ENCODE measurements at places on chromosomes 3 and 15.

DNA sequence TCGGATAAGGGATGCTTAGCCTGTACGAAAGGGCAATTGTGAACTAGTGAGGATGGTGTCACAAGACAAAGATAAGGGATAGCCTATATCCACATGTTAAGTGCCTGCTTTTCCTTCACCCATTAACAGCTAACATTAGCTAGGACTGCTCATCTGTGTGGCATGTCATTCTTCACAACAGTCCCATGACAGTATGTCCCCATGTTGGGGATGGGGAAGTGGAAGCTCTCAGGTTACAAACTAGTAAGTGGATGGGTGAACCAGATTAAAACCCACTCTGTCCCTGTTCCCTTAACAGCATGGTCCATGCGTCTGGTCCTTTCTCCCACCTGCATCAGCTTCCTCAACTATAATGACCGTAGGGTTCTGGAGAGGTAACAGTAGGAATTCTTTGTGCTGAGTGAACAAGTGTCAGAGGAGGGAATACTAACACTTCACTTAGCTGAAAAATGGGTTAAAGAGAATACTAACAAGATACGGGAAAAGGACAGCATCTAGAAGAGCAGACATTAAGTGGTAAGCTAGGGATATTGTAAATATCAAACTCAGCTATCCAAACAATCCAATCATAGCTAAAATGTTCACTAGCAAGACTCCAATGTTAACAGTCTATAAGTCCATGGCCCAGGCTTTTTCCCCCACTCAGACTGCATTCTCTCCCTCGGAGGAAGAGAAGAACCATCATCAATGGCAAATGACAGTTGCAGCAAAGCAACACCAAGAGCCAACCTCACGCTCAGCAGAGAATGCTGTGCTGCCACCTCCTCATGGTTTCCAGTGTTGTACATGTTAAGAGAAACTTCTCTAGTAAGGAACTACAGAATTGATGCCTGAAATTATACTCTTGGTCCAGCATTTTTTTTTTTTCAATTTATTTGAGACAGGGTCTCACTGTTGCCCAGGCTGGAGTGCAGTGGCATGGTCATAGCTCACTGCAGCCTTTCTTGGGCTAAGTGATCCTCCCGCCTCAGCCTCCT lies 5.0 kb downstream of the RPLP1 start:
- DNase-seq, result no peak

GRCh38 chr15:85073556-85074194 lies 92.0 kb downstream of the PDE8A start:
- DNase-seq, result no peak

GRCh38 chr3:25412269-25412668 lies 15.8 kb upstream of the RARB start:
- no peak for DNase-seq

- no peak for DNase-seq
Measured at GRCh38 chr3:50317300-50317699, 5.2 kb downstream of the HYAL2 start.

GRCh38 chr3:97821287-97821773 lies 481 bp upstream of the CRYBG3 start:
- no peak for DNase-seq

DNA sequence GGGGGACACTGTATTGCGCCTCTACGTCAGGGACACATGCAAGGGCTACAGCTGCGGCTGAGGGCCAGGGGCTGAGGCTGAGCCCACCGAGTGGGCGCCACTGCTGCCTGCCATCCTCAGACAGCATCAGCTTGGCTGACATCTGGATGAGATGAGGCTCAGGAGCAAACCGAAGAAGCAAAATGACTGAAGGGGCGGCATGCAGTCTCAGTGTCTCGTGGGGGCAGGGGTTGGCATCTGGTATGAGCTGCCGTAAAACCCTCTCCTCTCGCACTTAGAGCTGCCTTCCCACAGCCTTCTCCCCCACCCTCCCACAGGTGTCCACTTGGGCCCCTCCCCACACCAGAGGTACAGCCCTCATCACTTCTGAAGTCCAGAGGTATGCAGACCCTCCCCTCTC lies 24.2 kb upstream of the CMTM7 start:
- no peak for DNase-seq

- no peak for DNase-seq
Measured at GRCh38 chr3:66962664-66963063, 35.4 kb upstream of the KBTBD8 start.
